Naive B cell (primary cell): ENCODE measurements at places on chromosomes 16 and 17. TPM values are rescaled to one million over a fixed set of nuclear protein-coding genes. Genes with fewer than 3 reads are reported as not detected.

Gene LGALS9B
- not detected for polyA plus RNA-seq

Gene GPR179
- not detected for polyA plus RNA-seq

Gene IRX5
- not detected for polyA plus RNA-seq

Gene C17orf107
- polyA plus RNA-seq, result not detected

Gene SOST
- polyA plus RNA-seq, result not detected

Gene TVP23B
- 66.7 TPM for polyA plus RNA-seq
